Cardiac fibroblast (primary cell): ENCODE measurements at places on chromosomes 11 and 22.
A peak's percentile ranks its signal among the peaks of the same experiment; 100 is the strongest.

DNA sequence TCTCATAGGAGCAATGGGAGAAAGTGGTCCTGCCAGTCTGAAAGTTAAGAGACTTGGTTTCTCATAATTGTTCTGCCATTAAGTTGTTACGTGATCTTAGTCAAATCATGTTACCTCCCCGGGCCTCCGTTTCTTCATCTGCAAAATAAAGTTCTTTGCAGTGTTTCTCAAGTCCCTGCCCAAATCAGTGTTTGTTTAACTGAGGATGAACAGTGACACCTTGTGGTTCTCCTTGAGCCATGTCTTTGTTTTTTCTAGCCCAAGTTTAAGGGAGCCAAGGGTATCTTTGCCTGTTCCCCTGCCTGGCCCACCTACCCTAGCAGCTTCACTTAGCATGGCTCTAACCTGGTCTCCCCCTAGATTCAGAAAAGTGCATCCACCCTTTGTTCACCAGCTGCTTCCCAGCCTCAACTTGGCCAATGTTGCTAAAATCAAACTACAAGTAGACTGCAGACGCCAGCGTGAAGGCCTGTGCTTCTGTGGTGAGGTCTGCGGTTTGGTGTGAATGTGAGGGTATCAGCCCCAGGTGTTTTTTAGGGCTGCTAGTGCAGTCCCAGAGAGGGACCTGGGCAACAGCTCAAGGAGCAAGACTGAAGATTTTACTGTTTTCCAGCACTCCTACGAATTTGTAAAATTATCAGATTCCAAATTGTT is 35.5 kb downstream of the FZD4 start:
- peak; percentile 91 for DNase-seq

- no peak for DNase-seq
These were observed 563 bp downstream of the GATD1 start for GRCh38 chr11:776561-777287.

- peak; percentile 39 for DNase-seq
These were observed 29.2 kb downstream of the SC5D start for GRCh38 chr11:121321614-121322243.

GRCh38 chr11:66459138-66459778 is 7.4 kb upstream of the PELI3 start:
- no peak for DNase-seq

DNA sequence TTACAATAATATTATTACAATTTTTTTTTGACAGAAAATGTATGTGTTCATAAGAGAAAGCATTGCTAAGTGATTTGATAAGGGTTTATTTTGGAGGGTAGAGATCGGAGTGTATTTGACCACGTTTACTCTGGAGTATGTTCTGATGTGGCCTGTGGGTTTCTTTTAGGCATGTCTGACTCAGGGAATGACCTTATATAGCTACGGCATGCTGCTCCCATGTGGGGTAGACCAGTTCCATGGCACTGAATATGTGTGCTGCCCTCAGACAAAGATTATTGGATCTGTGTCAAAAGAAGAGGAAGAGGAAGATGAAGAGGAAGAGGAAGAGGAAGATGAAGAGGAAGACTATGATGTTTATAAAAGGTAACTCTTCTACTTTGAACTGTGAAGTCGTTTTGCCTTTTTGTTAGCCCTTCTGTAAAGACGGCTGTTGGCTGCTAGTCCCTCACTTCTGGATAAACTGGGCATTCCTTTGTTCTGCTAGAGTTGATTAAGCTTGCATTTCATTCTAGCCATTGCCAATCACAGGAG is 38.1 kb upstream of the ST14 start:
- DNase-seq, result peak; percentile 34

GRCh38 chr11:122706291-122707088 is 51.0 kb downstream of the UBASH3B start:
- peak; percentile 54 for DNase-seq

DNA sequence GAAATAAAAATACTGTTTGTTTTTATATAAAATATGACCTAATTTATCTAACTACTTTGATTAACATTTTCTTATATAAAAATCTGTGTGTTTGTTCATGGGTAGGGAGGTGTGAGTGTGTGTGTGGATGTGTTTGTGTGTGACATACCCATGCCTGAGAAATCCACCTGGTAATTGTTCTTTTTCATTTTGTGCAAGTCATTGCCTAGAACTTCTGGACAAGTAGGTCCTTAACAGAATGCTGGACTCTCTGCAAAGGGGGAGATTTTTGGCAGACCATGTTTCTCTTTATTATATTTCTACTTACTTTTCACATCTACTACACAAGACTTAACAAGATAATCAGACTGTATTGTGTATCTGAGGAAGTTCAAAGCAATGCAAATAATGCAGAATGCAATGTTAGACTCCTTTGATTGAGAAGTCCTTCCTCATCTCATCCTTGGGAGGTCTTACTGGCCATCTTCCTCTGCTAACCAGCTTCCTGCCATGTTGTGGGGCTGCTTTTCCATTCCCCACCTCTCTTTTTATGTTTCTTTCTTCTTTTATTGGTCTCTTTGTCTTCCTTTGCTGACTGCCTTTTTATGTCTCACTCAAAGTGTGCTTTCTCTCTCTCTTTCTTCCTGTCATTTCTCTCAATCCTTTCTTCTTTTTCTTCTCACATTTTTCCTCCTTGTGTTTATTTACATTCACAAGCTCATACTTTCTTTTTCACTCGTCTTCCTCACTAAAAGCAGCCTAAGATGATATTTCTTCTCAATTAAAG is 1017.0 kb upstream of the CNTN5 start:
- DNase-seq, result no peak

- DNase-seq, result no peak
These were observed 6.2 kb downstream of the DRAP1 start for GRCh38 chr11:65925397-65925796.
